Femur (tissue), 1 donor: ENCODE measurements at places on chromosomes 13 and 19.

DNA sequence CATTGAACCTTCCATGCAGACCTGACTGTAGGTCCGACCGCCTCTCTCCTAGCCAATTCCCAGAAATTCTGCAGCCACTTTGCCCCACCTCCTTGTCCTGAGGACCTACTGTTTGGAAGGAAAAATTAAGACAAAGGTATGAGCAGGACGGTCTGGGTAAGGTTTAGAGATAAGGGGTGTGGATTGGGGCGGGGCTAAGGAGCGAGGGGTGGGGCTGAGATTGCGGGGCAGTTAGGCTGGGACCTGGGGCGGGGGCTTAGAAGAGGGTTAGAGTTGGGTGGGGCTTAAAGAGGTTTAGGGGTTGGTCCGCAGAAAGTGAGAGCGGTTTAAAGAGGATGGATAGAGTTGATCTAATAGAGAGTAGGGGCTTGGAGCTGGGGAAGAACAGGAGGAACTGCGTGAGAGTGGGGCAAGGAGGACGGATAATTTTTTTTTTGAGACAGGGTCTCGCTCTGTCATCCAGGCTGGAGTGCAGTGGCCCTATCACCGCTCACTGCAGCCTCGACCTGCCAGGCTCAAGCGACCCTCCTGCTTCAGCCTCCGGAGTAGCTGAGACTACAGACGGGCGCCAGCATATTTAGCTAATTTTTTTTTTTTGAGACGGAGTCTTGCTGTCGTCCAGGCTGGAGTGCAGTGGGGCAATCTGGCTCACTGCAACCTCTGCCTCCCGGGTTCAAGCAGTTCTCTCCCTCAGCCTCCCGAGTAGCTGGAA is 1.7 kb upstream of the ZNF865 start:
- no peak for DNase-seq

DNA sequence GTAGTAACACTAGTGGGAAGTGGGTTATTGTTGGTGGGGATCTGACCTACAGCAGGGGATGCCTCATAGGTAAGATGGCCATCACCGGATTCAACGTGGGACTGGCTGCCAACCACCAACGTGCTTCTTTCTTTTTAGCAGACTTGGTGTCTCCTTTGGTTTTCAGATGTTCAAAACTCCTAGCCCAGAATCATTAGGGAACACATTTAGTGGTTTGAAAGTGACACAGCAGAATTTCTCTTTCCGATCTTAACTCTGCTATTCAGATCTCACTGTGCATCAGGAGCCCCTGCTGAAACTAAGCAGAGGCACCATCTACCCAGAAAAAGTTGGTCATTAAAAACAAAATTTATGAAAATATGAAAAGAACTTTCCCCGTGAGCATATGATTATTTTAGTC is 36.7 kb upstream of the PCDH8 start:
- no peak for DNase-seq

DNA sequence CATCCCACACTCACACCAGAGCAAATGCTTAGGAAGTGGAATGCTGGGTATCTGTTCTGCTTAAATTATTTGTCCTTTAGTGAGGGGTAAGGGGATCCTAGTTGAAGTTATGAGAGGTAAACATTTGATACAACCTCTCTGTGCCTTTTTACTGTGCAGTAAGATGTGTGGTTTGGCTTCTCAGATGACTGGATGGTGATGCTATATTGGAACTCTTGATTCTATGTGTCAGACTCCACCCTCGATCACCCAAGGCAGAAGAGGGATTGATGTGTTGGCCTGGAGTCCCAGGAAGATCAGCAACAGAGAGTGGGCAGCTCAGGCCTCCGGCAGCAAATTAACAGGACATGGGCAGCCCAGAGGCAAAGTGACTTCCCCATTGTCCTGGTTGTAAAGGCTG is 66.7 kb downstream of the SIPA1L3 start:
- no peak for DNase-seq

- no peak for DNase-seq
Observed at GRCh38 chr19:50652722-50653121, 3.5 kb downstream of the C19orf81 start.

DNA sequence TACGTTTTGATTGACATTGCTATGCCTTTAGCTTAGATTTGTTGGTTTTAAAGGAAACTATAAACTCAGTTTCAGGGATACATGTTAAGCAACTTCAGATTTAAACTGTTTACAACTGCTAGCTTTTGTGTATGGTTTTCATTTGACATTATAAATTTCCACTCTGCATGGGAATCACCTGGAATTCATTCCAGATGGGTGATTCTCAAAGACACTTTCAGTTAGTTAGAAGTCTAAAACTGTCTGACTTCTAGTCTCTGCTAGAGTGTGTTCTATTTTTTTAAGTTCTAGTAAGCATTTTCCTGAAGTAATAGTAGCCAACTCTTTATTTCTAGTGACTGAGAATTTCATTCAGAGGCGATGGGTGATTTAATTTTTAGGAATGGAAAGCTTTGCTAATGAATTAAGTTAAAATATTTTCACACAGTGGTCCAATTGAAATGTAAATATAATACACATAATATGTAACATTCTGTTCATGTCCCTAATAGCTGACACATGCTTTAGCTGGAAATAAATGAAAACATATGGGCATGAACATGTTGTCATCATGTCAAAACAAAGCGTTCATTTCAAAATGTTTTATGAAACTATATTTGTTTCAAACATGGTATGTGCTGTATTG is 58.3 kb upstream of the CSNK1A1L start:
- DNase-seq = no peak

GRCh38 chr13:20442798-20443381 is 82.8 kb downstream of the CRYL1 start:
- no peak for DNase-seq

DNA sequence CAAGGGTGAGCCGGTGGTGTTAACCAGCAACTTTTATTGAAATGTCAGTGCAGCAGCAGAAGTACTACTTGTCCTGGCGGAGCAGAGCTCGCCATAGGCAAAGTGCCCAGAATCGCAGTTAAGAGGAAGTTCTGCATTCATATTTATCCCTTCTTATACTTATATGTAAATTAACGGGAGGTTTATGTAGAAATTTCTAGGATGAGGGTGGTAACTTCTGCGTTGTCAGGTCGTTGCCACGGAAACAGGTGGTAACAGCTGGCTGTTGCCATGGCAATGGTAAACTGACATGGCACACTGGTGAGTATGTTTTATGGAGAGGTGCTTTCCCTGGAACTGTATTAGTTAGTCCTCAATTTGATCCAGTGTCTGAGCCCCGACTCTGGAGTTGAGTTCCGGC is 2494.9 kb upstream of the PCDH20 start:
- DNase-seq = peak; percentile 62

DNA sequence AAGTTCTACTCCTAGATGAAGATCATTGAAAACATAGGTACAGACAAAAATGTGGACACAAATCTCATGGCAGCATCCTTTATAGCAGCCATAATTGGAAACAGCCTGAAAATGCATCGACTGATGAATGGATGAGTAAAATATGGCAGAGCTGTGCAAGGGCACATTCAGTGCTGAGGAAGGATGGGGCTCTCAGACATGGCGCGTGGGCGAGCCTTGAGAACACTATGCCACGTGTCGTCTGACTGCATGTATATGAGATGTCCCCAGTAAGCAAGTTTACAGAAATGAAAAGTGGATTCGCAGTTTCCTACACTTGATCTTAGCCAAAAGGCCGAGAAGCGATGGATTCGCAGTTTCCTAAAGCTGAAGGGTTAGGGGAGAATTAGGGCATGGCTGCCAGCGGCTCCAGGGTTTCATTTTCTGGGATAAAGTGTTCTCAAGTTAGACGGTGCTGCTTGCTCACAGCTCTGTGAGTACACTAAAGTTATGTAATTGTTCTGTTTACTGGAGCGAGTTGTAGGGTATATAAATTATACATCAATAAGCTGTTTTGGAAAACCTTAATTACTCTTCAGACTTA is 78.0 kb downstream of the RAB20 start:
- DNase-seq = no peak

DNA sequence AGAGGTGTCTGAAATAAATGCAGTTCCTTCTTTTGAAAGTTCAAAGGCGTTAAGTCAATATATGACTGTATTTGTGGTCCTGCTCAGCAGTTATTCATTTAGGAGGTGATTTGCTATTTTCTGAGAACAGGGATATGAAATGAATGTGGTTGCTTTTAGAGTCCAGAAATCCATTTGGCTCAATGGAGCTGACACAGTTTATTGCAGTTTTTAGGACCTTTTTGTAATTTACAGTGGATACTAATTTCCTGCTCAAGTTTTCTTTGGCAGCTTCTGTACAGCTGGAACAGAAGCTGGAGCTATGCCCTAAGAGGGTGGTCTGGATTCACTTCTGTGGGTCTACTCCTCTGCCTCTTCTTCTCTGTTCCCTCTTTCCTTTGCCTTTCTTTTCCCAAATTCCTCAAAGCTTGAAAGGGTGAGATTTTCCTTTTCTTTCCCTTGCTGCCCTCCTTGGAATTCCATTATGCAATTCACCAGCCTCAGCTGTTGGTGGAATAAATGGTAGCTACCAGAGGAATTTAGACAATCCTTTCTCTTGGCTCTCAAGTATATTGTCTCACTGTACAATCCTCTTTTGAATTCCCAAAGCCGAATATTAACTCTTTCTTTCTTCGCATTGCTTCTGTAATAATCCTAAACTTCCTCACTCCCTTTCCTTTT is 39.9 kb downstream of the ITGBL1 start:
- DNase-seq = peak; percentile 37

GRCh38 chr19:51607920-51608562 is 22.2 kb downstream of the SIGLEC5 start:
- DNase-seq = peak; percentile 79

GRCh38 chr19:16161840-16162239 is 11.5 kb downstream of the CIB3 start:
- no peak for DNase-seq

- no peak for DNase-seq
Observed at GRCh38 chr19:2374808-2375207, 14.7 kb downstream of the TMPRSS9 start.

- DNase-seq = no peak
Observed at GRCh38 chr13:43267916-43268315, 244.5 kb downstream of the DNAJC15 start.

DNA sequence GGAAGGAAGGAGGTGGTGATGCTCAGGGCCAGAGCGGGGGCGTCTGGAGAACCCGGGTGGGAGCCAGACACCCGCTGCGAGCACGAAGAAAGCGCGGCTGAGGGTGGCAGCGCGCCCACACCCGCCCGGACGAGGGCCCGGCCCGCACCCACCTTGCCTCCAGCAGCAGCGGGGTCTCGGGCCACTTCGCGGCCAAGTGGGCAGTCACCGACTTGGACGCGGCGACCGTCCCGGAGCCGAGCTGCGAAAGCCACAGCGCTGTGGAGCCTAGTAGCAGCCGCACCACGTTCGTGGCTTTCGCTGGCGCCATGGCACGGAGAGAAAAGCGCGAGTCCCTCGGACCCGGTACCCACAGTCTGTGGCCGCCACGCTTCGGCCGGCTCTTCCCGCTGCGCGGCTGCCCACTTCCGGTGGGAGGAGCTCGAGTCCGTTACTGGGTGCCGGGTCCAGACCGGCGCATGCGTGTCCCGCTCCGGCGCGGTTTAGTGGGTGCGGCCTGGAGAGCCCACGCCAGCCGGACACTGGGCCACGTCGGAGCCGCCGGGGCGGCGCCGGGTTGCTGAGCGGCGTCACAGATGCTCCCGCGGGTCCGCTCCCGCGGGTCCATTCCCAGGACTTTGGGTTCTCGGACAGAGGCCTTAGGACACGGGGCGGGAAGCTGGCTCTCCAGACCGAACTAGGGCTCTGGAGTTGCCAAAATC is at the start of gene UGGT2:
Gene UGGT2, minus strand, starts transcription at position 399 of the 701 bp plus-strand sequence. Its CDS starts 89 bp downstream, at position 310.
- peak; percentile 97 for DNase-seq

DNA sequence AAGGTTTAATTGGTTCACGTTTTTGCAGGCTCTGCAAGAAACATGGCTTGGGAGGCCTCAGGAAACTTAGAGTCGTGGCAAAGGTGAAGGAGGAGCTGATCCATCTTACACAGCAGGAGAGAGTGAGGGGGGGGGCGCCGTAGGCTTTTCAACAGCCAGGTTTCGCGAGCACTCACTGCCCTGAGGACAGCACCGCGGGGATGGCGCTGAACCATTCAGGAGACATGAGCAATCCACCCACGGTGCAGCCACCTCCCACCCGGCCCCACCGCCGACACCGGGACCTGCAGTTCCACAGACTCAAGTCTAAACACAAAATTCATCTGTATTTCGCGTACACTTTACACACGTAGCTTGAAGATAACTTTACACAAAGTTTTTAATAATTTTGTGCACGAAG is 73.6 kb downstream of the KDM4B start:
- no peak for DNase-seq

DNA sequence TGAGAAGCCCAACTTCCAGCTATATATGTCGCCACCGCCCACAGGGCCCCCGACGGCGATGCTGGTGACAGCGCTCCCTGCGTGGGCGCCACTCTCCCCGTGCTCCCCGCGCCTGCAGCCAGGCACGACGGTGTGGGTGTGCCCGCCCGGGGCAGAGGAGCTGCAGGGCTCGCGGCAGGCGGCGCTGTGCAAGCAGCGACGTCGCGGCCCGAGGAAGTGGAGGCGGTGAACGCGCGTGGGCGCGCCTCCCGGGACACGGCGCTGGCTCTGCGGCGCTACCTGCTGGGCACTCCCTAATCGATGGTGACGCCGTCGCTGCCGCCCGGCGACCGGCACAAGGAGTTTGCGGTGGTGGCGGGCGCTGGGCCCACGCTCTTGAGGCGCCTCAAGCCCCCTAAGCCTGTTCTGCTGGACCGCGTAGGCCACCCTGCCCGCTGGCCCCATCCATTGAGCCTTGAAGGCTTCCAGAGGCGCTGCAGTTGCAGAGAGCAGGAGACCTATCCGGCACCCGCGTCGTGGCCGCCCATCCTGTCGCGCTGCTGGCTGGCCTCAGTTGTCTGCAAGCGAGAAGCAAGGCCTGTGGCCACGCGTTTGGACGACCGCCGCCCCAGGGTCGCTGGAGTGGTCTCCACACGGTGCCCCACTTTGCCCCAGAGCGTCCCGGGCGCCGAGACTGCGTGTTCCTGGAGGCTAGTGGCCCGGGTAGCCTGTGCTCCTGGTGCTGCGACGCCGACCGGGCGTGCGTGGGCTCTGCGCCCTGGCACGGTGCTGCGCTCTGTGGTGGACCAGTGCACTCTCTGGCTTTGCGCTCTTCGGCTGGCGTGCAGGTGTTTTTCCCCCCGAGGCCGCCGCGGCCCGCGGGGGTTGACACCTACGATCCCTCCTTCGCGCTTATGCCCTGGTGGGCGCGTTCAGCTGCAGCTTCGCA is 23.1 kb downstream of the LRFN3 start:
- DNase-seq = no peak

DNA sequence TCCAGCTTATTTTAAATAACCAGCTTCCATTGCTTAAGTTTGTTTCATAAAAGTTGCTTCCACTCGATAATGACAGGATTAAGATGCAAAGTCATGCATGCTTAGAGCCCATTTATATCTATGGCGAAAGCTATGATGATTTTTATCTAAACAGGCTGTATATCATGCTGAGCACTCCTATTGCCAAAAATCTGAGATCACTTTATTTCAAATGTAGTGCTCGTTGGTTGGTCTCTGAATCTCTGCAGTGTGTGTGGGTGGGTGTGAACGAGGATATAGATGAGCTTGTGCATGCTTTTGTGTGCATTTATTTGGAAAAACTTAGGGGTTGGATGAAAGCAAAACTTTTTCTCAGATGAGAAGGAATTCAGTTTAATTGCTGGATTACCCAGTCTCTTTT is 27.0 kb upstream of the ARGLU1 start:
- no peak for DNase-seq
